Left cardiac atrium (tissue), 4 donors: ENCODE measurements at places on chromosomes 1 and 21. TPM values are rescaled to one million over a fixed set of nuclear protein-coding genes. Genes with fewer than 3 reads are reported as not detected.

- DNase-seq, result no peak
Measured at GRCh38 chr21:33029385-33029921, 3.7 kb downstream of the OLIG2 start.

GRCh38 chr1:209618756-209619420 is 33.3 kb downstream of the LAMB3 start:
- DNase-seq, result peak; percentile 55

- DNase-seq, result no peak
Measured at GRCh38 chr1:182198006-182198605, 136.6 kb upstream of the ZNF648 start.

- no peak for DNase-seq
Measured at GRCh38 chr1:223708651-223709268, 3.6 kb upstream of the CAPN2 start.

IL20 gene
- total RNA-seq, result not detected

GRCh38 chr1:247453245-247453644 is 4.7 kb downstream of the OR2B11 start:
- no peak for DNase-seq
